ENCODE measurements at places on chromosomes 7 and 10.

- DNase-seq, result no peak
These were observed 57.6 kb downstream of the RNLS start for GRCh38 chr10:88525371-88526069.

DNA sequence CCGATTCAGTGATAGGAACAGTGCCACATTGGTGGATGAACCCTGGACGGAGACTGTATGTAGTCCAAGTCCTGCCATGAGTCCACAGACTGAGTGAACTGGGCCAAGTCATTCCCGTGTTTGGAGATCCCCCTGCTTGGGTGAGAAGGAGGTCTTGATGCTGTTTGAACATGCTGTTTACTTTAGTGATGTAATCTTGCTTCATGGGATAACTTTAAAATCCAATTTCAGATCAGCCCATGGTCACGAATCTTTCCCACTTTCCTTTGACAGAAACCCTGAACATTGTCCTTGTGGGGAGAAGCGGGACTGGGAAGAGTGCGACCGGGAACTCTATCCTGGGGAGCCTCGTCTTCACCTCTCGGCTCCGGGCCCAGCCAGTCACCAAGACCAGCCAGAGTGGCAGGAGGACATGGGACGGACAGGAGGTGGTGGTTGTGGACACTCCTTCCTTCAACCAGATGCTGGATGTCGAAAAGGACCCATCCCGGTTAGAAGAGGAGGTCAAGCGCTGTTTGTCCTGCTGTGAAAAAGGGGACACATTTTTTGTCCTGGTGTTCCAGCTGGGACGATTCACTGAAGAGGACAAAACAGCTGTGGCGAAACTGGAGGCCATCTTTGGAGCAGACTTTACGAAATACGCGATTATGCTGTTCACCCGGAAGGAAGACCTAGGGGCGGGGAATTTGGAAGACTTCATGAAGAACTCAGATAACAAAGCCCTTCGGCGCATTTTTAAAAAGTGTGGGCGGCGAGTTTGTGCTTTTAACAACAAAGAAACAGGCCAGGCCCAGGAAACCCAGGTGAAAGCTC is 26.6 kb downstream of the GIMAP8 start:
- no peak for DNase-seq

DNA sequence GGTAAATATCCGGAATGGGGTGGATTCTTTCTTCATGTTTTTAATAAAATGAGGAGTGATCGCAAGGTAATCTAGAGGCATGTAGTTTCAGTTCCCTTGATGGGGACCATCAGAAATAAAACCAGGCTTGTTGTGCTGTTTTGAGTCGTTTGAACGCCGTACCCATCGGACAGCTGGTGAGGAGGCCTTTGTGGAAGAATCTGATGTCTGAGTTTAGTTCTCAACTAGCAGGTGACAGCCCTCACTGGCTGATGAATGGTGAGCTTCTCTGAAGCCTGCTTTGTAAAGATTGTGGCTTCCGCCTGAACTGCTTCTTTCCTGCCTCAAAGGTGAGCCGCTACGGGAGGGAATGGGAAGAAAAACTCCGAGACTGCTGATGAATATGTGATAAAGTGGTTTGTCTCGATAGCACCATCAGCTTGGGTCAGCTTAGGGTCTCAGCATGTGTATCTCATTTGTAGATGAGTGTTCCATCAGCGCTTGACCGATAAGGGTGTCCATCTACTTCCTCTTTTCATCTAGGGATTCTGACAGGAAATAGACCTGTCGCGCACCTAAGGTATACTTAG is 977 bp downstream of the TMEM248 start:
- no peak for DNase-seq

- no peak for DNase-seq
These were observed 50.5 kb downstream of the PRF1 start for GRCh38 chr10:70551971-70552422.

GRCh38 chr10:107450056-107450455 is 285.6 kb upstream of the SORCS1 start:
- no peak for DNase-seq

DNA sequence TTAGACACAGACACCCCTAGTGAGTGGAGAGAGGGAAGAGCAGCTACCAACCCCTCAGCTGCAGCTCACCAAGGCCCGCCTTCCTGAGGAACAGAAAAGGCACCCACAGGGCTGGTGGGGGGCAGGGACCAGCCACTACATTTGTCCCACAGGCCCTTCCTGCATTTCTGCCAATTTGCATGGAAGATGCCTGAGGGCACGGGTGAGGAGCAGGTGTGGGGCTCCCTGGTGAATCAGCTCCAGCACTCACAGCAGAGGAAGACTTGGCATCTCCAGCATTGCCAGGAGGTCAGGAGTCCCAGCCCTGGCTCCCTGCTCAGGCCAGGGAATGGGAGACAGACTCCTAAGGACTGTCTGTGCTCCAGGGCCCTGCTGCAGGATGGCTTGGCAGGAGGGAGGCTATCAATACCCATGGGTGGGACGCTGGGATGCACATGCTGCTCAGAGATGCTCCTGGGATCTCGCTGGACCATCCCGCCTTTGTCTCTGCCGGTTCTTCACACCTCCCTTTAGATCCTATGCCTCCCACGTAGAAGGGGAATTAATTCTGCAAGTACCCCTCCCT is 109.7 kb downstream of the SLIT1 start:
- DNase-seq, result no peak

DNA sequence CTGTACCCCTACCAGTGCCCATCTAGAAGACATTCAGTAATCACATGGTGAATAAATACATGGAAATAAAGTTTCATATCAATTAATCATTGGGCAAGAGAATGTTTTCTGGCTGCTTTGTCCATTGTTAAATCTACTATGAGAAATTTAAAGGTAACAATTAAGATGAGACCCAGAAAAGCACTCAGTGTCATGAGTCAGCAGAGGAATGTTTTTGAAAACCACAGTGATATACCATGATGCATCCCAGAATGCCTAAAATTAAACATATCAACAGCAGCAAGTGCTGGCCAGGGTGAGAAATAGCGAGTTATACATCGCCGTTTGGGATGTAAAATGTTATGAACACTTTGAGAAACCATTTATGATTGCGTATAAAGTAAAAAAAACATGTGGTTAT is 825.3 kb upstream of the C7orf33 start:
- DNase-seq, result no peak

DNA sequence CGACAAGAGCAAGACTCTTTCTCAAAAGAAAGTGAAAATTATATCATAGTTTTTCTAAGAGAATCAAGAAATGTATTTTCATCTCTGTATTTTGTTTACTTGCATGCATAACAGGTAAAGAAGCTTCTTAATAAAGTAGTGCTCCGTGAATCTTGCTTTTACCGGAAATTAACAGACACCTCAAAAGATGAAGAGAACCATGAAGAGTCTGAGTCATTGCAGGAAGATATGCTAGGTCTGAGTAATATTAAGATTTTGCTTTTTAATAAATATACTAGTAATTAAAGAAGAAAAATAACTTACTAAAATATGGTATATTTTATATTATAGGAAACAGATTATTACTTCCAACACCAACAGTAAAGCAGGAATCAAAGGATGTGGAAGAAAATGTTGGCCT is 39.5 kb upstream of the STOX1 start:
- no peak for DNase-seq

DNA sequence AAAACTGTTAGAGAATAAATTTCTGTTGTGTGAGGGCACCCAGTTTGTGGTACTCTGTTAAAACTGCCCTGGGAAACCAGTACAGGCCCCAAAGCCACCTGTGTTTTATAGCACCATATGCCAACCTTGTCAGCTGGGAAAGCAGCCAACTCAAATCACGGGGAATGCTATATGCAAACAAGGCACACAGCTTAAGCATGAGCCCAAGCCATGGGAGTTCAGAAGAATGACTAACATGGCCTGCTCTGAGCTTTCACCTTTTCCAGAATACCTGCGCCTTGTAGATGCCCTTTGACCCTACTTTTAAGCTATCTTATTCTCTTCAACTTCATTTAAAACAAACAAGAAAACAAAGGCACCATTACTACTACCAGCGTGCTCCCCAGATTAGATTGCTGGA is 5.5 kb upstream of the SLC25A13 start:
- DNase-seq, result no peak

DNA sequence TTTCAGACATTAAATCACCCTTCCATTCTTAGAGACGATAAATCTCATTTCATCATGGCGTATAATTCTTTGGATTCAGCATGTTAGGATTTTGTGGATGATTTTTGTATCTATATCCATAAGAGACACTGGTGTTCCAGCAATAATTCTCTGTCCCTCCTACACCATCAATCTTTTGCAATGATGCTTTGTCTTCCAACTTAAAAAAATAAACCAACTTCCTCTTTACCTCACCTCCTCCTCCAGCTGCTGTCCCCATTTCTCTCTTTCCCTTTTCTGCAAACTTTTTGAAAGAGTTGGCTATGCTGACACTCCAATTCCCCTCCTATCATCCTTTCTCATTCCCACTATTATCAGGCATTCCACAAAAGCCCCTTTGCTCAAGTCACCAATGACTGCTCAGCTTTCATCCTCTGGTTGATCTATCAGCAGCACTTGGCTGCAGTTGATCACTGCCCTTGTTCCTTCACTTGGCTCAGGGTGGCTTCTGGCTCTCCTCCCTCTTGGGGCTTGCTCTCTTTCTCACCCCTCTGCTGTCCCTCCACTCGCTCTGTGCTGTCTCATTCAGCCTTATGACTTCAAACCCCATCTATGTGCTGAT is 130.0 kb downstream of the ARHGAP22 start:
- no peak for DNase-seq

GRCh38 chr10:95408148-95408960 is 117.6 kb upstream of the PDLIM1 start:
- DNase-seq, result no peak

- DNase-seq, result peak; percentile 65
These were observed at the start of gene ITGB8 for GRCh38 chr7:20330239-20330927. TSS of gene ITGB8 (plus strand) at chr7:20330900. CDS start at chr7:20331807, 907 bp downstream.

DNA sequence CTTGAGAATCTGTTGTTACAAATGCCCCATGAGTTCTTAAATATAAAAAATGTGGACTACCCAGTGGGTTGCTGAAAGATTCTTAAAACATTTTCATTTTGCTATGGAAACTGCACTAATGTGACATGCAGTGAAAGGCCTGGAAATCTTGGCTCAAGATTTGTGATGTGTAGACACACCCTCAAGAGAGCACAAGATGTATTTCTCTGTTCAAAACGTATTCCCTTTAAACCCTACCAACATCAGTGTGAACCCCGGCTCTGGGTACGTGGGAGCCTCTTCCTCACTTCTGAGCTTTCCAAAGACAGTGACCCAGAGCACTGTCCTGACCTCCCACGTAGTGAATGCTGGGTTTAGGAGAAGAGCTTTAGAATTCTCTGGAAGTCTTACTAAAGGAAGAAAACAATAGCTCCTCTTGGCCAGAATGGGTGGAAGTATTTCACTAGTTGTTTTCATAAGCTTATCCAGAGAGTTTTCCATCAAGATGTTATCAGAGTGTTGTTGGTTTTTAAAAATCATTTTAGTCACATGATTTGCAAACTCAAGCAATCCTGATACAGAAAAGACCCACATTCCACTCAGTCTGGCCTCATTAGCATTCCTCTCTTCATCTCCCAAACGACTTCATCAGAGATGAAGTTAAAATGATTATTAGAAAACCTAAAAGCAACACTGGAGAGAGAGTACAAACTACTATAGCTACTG is 81.5 kb upstream of the AFAP1L2 start:
- DNase-seq, result no peak

GRCh38 chr7:17026269-17026668 is 144.5 kb upstream of the AGR3 start:
- DNase-seq, result no peak

DNA sequence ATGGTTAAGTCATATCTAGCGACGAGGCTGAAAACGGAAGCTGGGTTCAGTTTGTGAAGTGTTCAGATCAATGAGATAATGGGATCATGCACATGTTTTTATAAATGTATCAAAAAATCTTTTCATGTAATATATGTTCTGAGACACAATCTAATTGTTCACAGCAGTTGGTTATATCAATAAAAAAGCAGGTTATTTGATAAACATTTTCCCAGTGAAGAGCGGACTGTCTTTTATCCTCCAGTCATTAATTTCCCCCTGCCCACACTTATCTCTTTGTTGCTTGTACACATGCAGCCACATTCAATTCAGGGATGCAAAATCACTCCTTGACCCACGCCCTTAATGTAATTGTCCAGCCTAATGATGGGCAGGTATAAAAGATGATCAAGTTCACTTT is 563.1 kb downstream of the INHBA start:
- DNase-seq, result no peak

DNA sequence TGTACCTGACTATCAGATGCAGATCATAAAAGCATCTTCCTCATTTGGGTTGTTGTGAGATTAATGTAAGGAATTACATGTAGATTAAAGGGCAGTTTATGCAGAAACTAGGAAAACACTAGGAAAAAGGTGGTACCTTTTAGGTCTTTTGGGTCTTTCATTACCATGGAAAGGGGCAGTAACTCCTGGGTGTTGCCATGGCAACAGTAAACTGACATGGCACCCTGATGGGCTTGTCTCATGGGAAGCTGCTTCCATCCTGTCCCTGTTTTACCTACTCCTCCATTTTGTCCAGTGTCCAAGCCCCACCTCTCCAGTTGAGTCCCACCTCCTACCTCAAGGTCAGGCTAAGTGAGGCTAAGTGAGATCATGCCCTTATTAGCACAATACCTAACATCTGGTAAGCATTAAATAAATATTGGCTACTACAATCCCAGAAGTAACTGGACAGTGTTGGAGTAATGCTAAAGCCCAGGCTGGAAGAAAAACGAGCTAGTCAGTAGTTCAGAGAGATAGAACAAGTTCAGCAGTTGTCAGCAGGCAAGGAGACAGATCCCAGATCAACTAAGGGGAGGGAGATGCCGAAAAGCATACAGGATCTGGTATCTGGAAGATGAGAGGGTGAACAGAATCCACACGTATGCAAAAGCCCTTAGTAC is 240.0 kb upstream of the AUTS2 start:
- no peak for DNase-seq

GRCh38 chr7:43625453-43625852 is 42.5 kb downstream of the STK17A start:
- no peak for DNase-seq

DNA sequence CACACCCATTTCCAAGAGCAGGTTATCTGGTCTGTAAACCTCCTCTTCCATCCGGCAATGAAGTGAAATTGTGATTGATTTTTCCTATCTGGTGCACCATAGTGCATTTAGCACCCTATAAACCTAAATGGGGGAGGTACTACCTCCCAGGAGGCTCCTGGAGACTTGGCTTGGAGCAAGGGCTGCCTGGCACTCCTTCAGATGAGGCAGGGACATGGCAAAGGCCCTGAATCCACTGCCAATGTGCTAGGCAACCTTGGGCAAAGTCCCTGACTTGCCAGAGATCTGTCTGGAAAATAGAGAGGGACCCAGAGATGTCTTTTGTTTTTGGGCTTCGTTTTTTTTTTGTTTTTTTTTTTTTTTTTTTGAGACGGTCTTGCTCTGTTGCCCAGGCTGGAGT is 6.7 kb upstream of the GRID1 start:
- DNase-seq, result no peak

GRCh38 chr10:88989824-88990383 is 694 bp upstream of the FAS start:
- no peak for DNase-seq

DNA sequence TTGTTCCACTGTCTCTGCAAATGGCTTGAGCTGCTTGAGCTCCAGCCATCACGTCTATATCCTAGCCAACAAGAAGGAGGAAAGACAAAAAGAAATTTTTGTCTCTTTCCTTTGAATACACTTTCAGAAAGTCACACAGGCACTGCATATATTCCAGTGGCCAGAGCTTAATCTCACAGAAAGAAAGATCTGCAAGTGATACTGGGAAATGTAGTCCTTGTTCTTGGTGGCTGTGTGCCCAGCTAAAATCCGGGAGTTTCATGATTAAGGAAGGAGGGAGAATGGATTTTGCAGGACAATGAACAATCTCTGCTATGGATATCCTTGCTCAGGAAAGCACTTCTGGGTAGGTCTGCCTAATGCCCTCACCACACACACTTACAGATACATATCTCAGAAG is 19.5 kb upstream of the DLG5 start:
- no peak for DNase-seq
